ENCODE measurements at places on chromosomes 7 and 10.

GRCh38 chr7:13021566-13022300 is 334.3 kb downstream of the ARL4A start:
- peak; percentile 7 for DNase-seq

DNA sequence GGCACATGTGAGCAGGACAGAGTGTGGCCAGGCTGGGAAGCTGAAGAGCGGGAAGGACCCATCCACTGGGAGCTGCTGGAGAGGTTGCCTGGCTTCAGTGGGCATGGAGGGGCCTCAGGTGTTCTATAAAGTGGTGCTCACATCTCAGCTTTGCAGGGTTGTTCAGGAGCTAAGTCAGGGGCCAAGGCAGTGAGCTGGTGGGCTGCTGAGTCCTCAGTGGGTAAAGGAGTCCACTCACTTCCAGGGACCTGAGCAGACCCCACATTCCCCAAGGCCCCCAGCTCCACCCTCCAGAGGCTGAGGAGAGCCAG is 28.8 kb upstream of the C10orf53 start:
- DNase-seq, result no peak

- DNase-seq, result no peak
Measured at GRCh38 chr10:46287846-46288477, 1.2 kb downstream of the ANTXRL start.

DNA sequence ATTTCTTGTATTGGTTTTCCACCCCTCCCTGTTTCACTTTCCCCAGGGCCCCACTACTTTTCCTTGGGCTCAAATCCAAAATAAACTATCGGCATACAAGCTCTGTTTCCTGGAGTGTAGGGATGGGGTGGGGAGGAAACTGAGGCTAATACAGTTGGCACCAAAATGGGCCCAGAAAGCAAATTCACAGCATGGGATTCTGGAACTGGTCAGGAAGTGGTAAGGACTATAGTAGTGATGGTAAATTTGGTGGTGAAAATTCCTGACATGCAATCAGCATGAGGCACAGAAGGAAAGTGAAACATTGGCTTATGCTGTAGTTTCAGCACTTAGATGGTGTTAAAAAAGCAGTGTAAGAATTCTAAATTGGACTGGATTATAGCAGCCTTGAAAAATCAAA is 8.7 kb upstream of the SAMD9L start:
- DNase-seq, result peak; percentile 25

DNA sequence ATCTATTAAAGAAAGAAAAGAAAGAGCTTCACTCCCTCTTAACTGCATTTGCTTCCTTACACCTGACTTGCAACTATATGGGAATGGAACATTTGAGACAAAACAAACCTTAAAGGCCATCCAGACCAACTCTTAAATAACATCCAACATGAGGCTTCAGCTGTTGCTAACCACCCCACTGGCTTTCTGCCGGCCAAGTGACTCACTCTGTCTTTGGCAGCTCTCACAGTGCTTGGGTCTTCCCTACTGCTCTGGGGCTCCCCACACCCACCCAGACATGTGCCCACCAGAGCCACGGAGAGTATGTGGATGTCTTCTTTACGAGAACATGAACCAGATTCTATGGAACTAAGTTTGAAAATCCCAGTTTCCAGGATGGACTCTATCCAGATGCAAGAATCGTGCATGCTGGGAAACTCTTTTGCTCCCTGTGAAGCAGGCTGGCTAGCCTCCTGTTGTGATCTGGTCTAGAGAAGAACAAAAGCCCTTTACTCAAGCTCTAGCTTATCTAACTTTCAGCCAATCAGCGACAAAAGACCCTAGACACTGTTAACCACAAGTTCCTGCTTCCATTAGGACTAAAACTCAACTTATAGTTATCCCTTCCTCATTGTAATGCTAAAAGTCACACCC is 245.7 kb downstream of the TCERG1L start:
- DNase-seq, result no peak

DNA sequence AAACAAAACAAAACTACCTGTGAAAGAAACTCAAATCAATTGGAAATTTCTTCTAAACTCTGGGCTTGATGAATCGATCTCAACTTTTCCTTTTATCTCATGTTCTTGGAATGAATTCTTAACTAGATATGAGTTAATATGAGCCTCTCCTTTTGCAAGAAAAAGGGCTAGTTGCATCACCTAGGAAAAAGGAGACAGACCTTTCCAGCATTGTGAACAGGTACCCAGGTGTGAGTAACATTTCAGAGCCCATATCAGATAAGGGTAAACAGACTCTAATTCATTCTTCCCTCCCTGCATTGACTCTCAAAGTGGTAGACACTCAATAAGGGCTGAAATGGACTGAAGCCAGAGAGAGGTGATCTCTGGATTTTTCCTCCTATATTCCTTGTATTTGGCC is 103.8 kb upstream of the AGR3 start:
- DNase-seq, result no peak

- no peak for DNase-seq
Measured at GRCh38 chr7:127946847-127947246, 84.4 kb downstream of the LRRC4 start.

DNA sequence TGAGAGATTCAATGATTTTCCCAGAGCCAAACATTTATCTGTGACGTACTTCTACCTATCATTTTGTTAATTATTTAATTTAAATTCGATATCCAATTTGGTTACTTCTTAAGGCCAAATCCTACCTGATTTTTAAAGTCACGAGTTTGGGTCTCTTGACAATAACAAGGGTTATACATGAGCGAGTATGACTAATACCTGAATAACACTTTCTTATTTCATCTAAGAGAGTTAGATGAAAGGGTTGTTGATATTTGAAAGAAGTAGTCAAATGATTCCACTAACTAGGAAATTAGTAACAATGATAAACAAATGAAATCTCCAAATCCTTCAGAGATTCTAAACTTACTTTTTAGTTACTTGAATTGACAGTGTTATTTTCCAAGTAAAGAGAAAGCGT is 1086.9 kb downstream of the XPNPEP1 start:
- DNase-seq, result peak; percentile 54

DNA sequence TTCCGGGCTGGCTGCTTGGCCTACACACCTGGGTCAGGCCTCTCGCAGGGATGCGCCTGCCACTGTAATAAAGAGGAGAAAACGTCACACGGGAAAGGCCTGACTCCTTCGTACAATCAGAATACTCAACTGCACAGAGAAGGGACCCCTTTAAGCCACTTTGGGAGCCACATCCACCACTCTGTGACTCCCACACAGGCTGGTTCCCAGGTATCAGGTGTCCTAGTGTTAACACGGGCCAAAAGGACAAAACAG is 5.8 kb upstream of the ZNF736 start:
- no peak for DNase-seq

DNA sequence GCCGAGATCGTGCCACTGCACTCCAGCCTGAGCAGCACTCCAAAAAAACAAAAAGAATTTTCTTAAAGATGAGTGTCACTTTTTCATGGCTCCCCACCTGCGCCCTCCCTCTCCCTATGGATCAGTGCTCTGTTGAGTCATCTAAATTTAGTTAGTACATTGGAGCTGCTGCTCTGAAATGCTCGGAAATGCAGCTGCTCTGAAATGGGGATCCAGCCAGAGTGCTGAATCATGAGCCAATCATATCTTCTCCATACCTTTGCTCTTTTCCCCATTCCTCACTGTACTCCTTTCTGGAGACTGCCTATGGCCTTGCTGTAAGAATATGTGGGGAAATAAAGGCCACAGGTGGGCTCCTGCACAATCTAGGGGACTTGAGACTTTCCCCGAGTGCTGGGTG is 188.8 kb downstream of the ZNF438 start:
- DNase-seq, result no peak

DNA sequence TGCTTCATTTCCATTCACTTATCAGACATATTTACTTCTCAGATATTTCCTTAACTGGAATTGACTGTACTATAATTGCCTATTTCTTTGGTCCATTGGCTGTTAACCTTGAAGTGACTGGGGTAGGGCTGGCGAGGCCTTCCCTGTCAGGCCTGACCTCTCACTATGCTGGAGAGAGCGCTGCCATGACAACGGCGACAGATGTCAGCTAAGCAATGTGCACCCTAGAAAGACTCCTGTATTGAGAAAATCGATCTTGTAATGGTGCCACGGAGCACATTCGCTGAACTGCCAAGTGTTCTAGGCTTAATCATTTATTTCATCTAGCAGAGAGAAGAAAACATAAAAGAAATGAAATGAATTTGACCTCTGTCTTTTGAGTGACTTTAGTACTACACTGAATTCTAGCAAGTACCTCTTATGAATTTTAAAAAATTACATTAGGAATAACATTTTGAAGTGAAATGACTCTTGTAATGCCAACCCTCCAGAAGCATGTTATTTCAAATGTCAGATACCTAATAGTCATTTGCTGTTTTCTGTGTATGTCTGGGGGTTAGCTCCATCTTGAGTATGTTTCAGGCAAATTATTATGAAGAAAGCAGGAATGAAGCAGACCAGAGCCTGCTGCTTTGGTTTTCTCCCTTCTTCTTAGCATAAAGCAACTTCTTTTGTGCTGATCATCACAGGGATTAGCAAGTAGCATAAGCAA is 148.0 kb downstream of the SNX10 start:
- DNase-seq, result no peak

DNA sequence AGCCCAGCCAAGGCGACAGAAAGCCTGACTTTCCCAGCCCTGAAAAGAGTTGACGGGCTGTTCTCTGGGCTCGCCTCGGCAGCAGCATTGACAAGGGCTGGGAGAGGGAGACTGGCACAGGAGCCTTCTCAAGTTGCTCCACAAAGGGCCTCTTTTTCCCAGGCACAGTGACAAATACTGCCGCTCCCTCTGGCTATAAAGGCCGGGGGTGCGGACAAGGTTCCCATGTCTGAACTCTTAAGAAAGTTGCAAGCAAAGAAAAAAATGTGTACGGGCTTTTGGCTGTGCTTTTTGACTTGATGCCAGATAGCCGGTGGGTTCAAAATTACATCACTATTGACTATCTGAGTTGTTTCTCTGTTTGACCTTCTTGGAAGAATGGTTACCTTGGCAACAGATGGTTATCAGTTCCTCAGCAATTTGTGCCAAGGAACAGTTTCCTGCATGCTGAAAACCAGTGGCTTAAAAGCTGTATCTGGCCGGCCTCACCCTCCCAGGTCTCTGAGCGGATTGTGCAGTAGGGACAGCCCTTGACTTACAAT is 115.9 kb upstream of the EEPD1 start:
- peak; percentile 74 for DNase-seq

GRCh38 chr10:17169803-17170202 is 31.7 kb downstream of the TRDMT1 start:
- DNase-seq, result no peak

DNA sequence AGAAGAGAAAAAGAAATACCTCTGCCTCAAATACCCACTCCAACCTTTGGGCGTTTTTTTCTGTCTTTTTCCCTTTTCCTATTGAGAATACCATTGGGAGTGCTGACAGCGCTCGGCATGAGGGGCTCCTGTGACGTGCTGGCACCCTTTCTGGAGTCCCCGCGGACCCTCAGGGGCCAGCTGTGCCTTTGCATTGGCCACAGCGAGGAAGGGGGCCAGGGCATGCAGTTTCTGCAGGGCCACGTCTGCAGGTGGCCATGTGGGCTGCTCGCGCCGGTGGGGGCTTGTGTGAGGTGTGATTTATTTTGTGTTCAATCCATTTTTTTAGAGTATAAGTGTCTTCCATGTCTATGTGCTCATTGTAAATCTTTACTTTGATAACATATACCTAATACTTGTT is 57.4 kb downstream of the INPP5A start:
- DNase-seq, result no peak

DNA sequence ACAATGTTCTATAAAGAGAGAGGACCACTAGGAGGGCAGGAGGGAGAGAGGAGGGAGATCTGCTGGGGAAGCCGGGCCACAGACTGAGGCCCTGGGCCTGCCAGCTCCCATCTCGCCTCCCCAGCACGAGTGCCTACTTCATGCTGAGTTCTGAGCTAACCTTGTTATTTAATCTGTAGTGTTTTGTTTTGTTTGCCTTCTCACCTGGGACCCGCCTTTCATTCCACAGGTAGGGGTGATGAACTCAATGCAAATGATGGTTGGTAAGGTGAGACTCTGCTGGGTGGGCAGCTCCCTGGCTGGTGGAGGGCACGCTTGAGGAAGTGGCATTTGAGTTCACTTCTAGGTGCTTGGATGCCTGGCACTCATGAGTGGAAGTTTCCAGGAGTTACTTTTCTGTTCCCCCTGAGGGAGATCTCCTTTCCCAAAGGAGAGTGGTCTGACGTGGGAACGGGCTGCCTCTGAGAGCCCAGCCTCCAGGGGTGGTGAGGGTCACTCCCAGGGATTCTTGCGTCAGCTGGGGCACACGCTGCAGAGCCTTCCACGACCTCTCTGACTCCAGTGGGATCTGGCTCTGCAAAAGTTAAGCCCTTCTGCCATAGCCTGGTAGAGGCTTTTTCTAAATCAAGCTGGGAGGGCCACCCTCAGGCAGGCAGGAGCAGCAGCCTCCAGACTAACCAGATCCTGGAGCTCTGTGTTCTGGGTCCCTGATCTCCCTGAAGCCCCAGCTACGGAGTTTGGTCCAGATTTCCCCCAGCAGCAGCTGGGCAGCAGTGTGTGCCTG is 22.4 kb downstream of the UBTD1 start:
- DNase-seq, result no peak

DNA sequence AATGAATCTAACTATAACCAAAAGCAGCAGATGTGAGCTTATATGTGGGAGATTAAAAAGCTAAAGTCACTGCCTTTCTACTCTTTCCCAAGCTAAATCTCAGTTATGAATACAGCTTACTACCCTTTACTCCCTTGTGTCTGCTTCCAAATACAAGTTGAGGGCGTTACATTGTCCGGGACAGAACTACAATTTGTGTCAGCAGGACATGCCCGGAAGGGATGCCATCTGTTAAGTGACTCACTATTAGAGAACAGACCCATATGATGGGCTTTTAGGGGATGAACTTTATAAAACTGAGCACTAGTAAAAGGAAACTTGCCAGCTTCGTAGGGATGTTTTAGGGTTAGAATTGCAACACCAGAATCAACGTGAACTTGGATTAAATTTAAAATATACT is 299.7 kb upstream of the CSTF2T start:
- DNase-seq, result no peak

DNA sequence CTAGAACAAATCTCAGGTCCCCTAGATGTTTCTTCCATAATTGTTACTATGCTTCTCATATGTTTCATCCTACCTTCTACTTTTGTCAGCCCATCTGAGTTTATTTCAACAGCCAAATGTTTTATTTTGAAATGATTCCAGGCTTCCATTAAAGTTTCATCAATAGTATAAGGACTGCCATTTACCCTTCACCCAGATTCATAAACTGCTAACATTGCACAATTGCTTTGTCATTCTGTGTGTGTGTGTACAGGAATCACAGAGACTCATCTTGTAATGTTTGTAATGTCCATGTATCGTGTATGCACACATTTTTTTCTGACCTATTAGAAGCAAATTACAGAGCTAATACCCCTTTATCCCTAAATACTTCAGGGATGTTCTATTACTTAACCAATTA is 25.5 kb downstream of the MMRN2 start:
- DNase-seq, result peak; percentile 54

GRCh38 chr10:101244321-101245050 is 15.2 kb upstream of the LBX1 start:
- DNase-seq, result peak; percentile 18

DNA sequence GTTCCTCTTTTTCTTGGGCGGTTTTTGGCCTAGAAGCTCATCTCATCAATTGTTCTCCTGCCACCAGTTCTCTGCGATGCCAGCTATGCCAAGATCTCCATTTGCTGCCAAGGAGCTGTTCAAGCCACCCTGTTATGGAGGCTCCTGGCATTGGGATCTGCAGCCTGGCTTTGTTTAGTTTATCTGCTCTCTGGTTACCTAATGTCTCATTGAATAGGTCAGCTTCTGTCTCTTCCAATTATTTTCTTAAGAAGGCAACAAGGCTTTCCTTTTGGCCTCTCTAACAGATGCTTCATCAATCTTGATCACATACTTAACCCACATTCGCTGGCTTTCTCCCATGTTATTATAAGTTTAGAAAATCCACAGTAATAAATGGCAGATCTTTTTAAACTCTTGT is 20.6 kb upstream of the SDK1 start:
- DNase-seq, result no peak

Measured in renal cortical epithelial cell (primary cell).